B cell (primary cell): ENCODE measurements at places on chromosomes 16 and 17. TPM values are rescaled to one million over a fixed set of nuclear protein-coding genes. Genes with fewer than 3 reads are reported as not detected.

Gene GALR2
- total RNA-seq, result 0.42 TPM in 1 of 2 replicates, not detected in the other

Gene RAB11FIP4
- total RNA-seq, result 64.4 and 70.5 TPM in 2 replicates

Gene SPN
- 1.1 and 1.7 TPM in 2 replicates for total RNA-seq

Gene EFNB3
- not detected in 2 replicates for total RNA-seq

Gene SLC4A1
- 0.22 and 1.9 TPM in 2 replicates for total RNA-seq

Gene TNFRSF17
- 4.6 and 6.3 TPM in 2 replicates for total RNA-seq

GRCh38 chr16:78884204-78884603 lies 716.3 kb downstream of the MAF start:
- DNase-seq, result no peak
- no peak overlapping the region for H3K4me3 ChIP-seq
- peaks cover under 1% of the 10 kb centered on the region for H3K4me1 ChIP-seq
- no peaks in the 10 kb centered on the region for H3K36me3 ChIP-seq
- no peak overlapping the region for H3K27ac ChIP-seq
- H3K27me3 ChIP-seq, result no peaks in the 10 kb centered on the region

DNA sequence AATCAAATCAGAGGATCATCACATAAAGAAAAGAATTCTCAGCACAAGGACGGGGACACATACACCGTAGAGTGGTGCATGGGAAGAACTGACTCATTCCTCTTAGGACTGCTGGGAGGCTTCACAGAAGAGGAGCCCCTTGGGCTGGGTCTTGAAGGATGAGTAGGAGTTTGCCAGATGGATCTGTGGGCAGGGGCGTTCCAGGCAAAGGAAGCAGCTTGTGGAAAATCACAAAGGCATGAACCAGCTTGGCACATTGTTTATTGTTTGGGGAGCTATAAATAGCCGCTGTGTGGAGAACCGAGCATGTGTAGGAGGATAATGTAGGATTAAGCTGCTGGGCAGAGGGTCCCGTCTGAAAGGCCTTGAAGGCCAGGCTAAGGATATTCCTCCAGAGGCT lies 5.1 kb upstream of the SLC16A11 start:
- no peaks in the 10 kb centered on the region for H3K27me3 ChIP-seq
- no peak overlapping the region for H3K27ac ChIP-seq
- no peaks in the 10 kb centered on the region for H3K36me3 ChIP-seq
- no peak for DNase-seq
- no peak overlapping the region for H3K4me3 ChIP-seq

DNA sequence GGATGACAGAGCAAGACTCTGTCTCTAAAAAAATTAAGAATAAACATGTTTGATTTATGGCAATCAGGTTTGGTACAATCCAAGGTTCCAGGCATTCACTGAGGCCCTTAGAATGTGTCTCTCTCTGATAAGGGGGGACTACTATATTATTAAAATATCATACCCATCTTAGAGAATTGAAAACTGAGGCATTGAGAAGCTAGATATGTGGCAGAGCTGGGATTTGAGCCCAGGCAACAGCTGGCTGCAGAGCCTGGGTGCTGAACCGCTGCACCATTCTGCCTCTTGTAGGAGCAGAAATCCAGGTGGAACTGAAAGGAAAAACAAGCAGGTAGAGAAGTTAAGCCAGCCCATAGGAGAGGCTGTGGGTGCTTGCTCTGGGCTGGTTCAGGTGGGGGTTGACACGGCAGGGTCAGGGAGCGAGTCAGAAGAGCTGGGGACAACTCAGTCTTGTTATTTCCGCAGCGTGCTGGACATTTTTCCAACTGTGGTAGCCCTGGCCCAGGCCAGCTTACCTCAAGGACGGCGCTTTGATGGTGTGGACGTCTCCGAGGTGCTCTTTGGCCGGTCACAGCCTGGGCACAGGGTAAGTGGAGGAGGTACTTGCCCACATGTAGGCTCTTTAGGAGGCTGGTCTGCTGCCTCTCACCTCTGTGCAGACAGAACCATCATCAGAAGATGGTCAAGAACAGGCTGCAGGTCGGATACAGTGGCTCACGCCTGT lies 62.5 kb downstream of the WIPI1 start:
- H3K27ac ChIP-seq, result no peak overlapping the region
- no peaks in the 10 kb centered on the region for H3K4me1 ChIP-seq
- H3K36me3 ChIP-seq, result no peaks in the 10 kb centered on the region
- DNase-seq, result no peak

DNA sequence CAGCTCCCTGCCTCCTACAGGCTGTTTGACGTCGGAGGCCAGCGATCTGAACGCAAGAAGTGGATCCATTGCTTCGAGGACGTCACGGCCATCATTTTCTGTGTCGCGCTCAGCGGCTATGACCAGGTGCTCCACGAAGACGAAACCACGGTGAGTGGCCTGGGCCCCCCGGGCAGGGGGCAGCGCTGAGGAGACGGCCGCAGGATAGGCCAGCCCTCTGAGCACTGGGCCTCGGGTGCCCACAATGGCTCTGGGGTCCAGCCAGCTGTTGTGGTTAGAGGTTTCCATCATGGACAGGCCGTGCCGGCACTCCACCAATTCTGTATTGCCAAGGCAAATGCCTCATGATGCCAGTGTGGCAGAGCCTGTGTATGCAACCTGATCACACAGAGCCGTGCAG lies 88.6 kb downstream of the AMFR start:
- H3K4me3 ChIP-seq, result no peak overlapping the region
- H3K4me1 ChIP-seq, result no peaks in the 10 kb centered on the region
- no peaks in the 10 kb centered on the region for H3K36me3 ChIP-seq
- no peak overlapping the region for H3K27ac ChIP-seq

DNA sequence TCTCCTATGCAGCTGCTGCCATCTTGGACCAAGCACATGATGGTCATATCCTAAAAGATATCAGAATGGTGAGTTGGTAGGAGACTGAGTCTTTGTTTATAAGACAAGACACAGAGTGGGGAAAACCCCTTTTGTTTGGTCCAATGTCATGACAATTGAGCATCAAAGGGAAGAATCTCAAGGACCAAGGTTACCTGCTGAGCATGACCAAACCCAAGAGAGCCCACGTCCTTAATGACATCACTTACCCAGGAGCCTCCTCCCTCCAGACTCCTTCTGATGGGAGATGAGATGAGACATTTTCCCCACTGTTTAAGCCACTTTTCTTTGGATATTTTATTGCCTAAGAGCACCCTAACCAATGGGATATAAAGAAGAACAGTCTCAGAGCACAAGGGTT lies 478.1 kb downstream of the NPIPA7 start:
- no peaks in the 10 kb centered on the region for H3K36me3 ChIP-seq

DNA sequence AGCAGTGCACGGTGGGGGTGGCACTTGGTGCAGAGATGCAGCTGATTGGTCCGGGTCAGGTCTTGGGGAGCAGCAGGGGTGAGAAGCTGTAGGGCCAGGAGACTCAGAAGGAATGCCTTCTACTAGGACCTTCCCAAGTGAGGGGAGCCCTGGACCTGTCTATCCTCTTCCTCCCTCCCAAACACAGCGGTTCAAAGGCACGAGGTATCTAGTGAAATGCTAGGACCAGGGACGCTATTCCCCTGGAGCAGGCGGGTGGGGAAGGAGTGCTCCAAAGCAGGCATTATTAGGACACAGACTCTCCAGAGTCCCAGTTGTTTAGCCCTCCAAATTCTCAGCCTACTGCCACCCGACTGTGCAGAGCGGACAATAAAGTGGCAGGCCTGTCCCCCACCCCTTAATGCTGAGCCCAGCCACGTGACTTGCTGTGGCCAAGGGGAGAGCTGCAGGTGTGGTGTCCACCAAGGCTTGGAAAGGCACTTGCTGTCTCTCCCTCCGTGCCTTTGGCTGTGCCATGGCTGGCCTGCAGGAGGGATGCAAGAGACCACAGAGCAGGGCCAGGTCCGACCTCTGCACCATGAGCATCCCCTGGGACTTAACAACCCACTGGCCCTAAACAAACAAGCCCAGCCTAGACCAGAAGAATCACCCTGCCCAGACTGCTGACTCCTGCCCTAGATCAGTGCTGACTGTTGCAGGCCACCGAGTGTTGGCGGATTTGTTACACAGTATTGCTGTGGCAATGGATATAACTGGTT lies 97.2 kb downstream of the TBC1D16 start:
- no peak overlapping the region for H3K27ac ChIP-seq
- H3K36me3 ChIP-seq, result no peaks in the 10 kb centered on the region
- H3K27me3 ChIP-seq, result peaks cover 6% of the 10 kb centered on the region

DNA sequence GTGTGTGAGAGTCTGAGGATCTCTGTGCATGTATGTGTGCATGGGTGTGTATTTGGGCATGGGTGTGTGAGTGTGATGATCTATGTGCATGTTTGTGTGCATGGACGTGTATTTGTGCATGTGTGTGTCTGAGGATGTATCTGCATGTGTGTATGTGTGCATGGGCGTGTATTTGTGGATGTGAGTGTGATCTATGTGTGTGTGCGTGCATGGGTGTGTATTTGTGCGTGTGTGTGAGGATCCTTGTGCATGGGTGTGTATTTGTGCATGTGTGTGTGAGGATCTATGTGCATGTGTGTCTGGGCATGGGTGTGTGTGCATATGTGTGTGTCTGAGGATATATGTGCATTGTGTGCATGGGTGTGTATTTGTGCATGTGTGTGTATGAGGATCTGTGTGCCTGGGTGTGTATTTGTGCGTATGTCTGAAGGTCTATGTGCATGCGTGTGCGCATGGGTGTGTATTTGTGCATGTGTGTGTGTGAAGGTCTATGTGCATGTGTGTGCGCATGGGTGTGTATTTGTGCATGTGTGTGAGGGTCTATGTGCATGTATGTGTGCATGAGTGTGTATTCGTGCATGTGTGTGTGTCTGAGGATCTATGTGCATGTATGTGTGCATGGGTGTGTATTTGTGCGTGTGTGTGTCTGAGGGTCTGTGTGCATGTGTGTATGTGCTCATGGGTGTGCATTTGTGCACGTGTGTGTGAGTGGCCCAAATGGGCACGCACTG lies 26.5 kb upstream of the ITGAX start:
- no peak for DNase-seq
- H3K4me1 ChIP-seq, result peaks cover 13% of the 10 kb centered on the region
- H3K36me3 ChIP-seq, result no peaks in the 10 kb centered on the region
- peaks cover 15% of the 10 kb centered on the region for H3K27me3 ChIP-seq
- no peak overlapping the region for H3K27ac ChIP-seq

GRCh38 chr17:66461343-66461995 lies 159.1 kb downstream of the PRKCA start:
- no peaks in the 10 kb centered on the region for H3K4me1 ChIP-seq
- no peak overlapping the region for H3K27ac ChIP-seq
- no peaks in the 10 kb centered on the region for H3K27me3 ChIP-seq
- DNase-seq, result no peak
- no peaks in the 10 kb centered on the region for H3K36me3 ChIP-seq

DNA sequence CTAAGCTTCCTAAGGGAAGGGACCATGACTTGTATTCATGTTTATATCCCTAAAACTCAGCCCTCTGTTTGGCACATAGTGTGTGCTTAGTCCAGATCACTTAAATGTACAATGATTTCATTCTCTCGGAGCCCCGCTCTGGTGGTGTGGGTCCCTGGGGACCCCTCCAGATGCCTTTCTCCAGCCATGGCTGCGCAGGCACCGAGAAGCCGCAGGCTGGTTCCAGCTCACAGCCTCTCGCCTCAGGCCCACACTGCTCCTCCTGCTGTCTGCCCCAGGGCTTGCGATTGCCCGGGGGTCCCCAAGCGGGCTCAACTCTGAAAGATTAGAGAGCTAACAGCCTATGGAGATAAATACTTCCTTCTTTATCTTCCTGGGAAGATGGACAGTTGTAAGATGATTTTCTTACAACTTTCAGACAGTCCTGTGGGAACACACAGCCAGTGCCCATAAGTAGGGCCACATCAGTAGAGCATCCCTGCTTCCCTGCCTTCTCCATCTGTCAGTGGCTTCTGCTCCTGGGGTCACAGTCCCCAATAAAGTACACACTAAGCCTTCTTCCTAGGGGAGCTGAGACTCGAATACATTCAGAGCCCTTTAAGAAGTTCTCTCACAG lies 66.2 kb downstream of the CENPV start:
- H3K36me3 ChIP-seq, result no peaks in the 10 kb centered on the region
- no peak overlapping the region for H3K4me3 ChIP-seq
- H3K4me1 ChIP-seq, result peaks cover 67% of the 10 kb centered on the region
- H3K27ac ChIP-seq, result peak overlapping the region; percentile 91
- no peaks in the 10 kb centered on the region for H3K27me3 ChIP-seq

GRCh38 chr17:48121923-48122664 lies 14.5 kb downstream of the SNX11 start:
- no peak overlapping the region for H3K27ac ChIP-seq
- H3K27me3 ChIP-seq, result no peaks in the 10 kb centered on the region
- DNase-seq, result no peak
- peaks cover 12% of the 10 kb centered on the region for H3K36me3 ChIP-seq
- H3K4me1 ChIP-seq, result no peaks in the 10 kb centered on the region

GRCh38 chr16:23434380-23434779 lies 18.6 kb downstream of the COG7 start:
- DNase-seq, result peak; percentile 77
- H3K36me3 ChIP-seq, result peaks cover 34% of the 10 kb centered on the region
- no peak overlapping the region for H3K27ac ChIP-seq
- no peaks in the 10 kb centered on the region for H3K4me1 ChIP-seq

- no peak overlapping the region for H3K27ac ChIP-seq
- H3K36me3 ChIP-seq, result no peaks in the 10 kb centered on the region
- no peak for DNase-seq
- H3K4me3 ChIP-seq, result no peak overlapping the region
- H3K4me1 ChIP-seq, result no peaks in the 10 kb centered on the region
Measured at GRCh38 chr16:76278980-76279379, 1.8 kb downstream of the CNTNAP4 start.
